ENCODE measurements at places on chromosomes 2 and 18.
A peak's percentile ranks its signal among the peaks of the same experiment; 100 is the strongest.

DNA sequence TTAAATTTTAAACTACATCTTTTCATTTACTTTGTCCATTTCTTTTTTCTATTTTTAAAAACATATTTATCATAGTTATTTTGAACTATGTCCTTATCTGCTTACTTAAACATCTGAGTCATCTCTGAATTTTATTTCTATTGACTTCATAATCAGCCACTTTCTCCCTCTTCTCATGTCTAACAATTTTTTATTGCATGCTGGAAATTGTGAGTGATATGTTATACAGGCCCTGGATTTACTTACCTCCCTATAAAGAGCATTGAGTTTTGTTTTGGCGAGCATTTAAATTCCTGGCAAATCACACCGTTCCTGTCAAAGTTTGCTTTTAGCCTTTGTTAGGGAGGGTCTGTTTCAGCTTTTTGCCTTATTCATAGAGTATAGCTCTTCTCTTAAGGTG lies 39.3 kb downstream of the KCNIP3 start:
- DNase-seq: no peak

GRCh38 chr2:71071681-71072398 lies 3.4 kb downstream of the NAGK start:
- peak; percentile 40 for DNase-seq

GRCh38 chr2:61175036-61175435 lies 13.0 kb downstream of the C2orf74 start:
- DNase-seq: no peak

DNA sequence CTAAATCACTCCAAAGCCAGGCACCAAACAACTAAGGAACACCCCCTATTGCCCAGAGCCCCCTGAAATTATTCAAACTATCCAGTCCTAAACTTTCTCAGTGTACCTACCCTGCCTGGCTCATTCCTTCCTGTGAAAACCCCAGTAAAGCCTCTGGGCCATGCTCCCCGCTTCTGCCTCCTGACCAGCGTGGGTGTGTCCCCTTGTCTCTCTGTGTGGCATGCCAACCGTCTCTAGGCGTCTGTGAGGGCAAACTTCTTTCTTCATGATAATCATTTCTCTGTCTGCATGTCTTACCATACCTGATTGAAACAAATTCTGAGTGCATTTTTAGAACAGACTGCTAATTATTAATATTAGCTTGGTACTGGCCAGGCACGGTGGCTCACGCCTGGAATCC lies 109.0 kb upstream of the MSH2 start:
- DNase-seq: no peak

DNA sequence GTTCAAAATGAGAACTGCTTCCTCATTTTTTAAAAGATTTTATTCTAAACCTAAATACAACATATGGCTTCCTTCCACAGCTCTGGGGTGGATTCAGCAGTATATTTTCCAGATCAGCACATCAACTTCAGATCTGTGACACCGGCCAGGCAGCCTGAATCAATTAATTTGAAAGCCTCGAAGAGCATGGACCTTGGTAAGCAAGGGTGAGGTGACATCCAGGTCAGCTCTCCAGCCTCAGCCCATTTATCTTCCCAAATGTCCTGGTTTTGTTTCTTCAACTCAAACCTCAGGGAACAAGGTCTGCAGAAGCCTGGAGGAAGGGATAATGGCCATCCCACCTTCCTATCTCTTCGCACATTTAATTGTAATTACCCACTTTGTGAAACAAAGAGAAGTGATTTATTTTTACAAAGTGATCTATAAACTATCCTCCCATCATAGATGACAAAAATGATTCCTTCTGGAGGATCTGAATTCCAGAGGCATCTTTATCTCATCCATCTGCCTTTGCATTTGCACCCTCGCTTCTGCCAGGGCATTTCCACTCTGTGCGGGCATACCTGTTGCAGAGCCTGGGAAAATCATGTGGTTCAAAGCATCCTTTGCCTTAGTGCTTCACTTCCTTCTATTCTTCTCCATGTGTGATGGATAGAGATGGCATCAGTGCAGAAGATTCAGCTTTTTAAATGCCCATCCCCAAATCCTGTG lies 489.0 kb upstream of the NRP2 start:
- DNase-seq: no peak

- peak; percentile 40 for DNase-seq
Measured at GRCh38 chr18:76493213-76494161, 1.6 kb downstream of the ZNF516 start.

DNA sequence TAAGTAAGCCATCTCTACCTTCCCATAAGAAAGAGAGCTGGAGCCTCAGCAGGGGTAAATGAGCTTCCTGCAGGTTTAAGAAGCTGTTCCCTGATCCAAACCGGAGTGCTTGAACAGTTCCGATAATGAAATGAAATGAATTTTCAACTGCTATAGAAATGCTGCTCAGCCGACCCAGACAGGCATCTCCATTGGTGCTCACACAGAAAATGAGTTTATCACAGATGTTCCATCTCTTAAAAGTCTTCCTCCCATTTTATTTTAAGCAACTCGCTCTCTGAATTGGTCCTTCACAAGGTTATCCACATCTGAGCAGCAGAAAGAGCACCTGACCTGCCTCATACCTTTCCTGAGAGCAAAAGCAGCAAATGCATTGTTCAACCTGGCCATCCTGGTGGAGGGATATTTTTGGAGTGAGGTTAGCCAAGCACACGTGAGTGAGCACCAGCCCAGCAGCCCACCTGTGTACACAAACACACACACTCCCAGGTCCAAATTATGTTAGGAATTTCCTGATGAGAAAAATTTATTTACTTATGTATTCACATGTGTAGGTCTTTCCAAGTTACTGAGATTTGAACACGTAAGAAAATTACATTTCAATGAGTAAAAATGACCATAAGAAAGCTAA lies 42.2 kb upstream of the CCDC68 start:
- DNase-seq: no peak

DNA sequence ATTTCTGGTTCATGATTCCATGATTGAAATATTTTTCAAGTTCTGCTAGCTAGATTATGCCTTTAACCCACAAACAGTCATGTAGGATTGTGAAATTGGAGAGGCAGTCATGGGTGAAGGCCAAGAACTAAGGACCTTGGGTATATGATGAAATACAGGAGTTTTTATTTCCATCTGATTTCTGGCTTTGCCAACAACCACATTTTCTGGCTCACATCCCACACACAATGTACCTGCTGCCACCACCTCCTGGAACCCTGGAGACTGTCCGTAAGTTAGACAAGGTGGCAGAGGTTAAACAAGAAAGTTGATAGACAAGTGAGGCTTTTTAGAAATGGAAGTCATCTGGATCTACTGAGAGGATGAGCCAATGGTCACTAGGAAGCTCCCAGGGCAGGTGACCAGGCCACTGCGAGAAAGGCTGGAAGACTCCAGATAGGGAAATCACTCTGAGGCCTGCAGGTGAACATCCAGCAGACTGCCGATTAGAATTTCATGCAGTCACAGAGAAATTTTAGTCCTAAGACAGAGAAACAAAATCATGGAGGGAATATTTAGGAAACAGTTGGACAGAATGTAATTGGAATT lies 402.0 kb downstream of the ALK start:
- DNase-seq: peak; percentile 58

DNA sequence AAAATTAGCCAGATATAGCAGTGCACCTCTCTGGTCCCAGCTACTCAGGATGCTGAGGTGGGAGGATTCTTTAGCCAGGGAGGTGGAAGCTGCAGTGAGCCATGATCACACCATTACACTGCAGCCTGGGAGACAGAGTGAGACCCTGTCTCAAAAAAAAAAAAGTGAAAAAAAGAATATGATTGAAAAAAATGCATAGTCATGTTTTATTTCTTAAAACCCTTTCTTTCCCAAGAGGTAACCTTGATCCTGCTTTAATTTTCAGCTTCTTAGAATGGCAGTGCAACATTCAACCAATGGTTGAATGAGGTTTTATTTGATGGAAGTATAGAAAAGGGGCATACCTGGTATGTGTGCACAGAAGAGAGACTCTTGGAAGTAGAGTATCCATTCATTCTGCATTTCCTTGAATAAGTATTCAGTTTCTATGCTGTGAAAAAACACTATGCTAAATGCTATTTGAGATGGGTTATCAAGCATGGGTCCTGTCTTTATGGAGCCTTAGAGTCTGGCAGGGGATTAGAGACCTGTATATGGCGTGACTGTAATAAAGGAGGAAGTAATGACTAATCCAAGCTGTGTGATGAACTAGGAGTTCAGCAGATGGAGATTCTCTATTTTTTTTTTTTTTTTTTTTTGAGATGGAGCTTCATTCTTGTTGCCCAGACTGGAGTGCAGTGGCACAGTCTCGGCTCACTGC lies 146.3 kb downstream of the WDSUB1 start:
- DNase-seq: no peak

DNA sequence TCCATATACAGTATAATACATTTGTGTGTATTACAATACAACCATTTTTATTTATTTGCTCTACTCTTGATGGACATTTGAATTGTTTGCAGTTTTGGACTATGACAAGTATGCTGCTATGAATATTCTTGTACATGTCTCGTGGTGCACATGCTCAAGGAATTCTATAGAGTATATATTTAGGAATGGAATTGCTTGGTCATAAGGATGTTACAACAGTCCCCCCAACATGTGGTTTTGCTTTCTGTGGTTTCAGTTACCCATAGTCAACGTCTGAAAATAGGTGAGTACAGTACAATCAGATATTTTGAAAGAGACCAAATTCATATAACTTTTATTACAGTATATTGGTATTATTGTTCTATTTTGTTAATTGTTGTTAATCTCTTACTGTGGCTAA lies 24.1 kb upstream of the PLEKHM3 start:
- no peak for DNase-seq

DNA sequence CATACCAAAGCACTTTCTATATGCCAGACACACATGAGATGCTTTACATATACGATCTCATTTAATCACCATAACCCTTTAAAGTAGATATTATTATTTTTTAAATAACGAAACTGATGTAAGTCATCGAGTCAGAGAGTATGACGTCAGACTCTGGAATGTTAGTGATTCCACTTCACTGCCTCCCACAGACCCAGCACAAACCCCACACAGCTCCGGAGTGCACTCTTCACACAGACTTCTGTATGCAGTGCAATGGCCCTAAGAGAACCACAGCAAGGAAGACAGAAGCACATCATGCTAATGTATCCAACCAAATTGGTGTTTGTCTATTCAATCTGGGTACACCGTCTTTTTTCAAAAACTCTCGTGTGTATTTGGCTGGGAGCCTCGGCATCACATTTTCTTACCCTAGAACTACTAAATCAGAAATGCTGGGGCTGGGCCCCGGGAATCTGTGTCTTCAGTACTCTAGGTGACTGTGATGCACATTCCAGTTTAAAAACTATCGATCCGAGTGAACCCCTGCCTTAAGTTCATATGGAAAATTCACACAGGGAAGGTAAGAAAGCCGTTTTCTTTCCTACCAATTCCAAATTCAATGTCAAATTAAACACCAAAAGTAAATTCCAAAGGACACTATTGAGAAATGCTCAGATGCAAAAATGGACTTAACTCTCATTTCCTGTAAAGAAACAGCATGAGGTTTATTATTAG lies 117.7 kb upstream of the ACVR1C start:
- no peak for DNase-seq

GRCh38 chr18:31610286-31611205 lies 18.9 kb downstream of the TTR start:
- DNase-seq: no peak

- DNase-seq: no peak
Measured at GRCh38 chr2:108377815-108378630, at the start of gene SULT1C4. Gene SULT1C4 (plus strand): TSS chr2:108377954. CDS start chr2:108378338, 384 bp downstream.

DNA sequence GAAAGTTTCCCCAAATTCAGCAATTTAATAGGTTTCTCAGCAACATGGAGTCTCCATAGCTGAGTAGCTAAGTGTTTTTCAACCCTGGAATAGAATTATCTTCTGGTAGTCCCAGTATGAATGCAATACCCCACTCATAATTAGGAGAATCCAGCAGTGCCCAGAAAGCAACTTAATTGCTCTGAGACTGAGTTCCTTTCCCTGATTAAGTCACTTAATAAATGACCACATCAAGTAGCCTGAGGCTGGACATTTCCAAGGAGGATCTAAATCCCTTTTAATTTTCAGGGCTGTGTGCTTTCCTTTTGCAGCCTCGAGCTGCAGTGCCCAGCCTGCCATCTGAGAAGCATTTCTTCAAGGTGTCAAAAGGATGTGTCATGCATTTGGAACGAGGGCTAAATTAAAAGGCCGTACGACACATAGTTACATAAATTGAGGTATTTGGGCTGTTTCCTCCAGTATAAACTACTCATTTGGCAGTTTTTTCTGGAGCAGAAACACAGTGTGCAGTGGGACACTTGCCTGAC lies 17.7 kb upstream of the SIX2 start:
- no peak for DNase-seq

- peak; percentile 88 for DNase-seq
Measured at GRCh38 chr2:241390301-241391206, 34.5 kb downstream of the FARP2 start.

GRCh38 chr2:142756430-142756829 lies 121.0 kb upstream of the KYNU start:
- DNase-seq: peak; percentile 64

DNA sequence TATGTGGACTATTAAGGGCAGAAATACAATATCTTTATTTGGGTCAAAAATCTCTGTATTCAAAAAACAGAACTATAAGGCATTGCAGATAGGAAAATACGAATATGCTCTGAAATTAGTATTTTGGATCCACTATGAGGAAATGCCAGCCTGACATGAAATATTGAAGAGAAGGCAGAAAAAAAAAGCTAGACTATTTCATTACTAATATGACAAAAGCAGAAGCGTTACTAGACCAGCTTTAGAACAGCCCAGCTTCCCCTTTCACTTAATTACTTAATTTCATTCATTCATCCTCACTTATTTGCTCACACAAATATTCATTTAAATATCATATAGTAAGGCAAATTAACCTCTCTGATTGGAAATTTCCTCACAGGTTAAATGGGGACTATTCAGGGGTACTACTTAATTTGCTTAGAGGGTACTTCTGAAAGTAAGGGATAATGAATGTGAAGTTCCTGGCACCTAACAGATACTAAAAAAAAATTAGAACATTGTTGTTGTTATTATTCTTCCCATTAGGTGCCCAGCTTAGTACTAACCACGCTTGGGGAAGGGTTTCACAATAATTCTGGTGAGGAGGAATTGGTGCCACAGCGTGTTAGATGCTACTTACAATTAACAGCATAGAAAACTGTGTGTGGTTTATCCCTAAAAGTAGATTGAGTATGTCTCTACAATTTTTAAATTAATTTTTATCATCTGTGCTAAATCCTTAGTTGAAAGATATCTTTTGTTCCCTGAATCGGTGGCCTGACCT lies 71.1 kb upstream of the CTLA4 start:
- no peak for DNase-seq

GRCh38 chr2:234730066-234730640 lies 221.7 kb upstream of the SH3BP4 start:
- no peak for DNase-seq

All from mammary epithelial cell (primary cell).